ENCODE measurements at places on chromosomes 2 and 18. TPM values are rescaled to one million over a fixed set of nuclear protein-coding genes. Genes with fewer than 3 reads are reported as not detected.

DNA sequence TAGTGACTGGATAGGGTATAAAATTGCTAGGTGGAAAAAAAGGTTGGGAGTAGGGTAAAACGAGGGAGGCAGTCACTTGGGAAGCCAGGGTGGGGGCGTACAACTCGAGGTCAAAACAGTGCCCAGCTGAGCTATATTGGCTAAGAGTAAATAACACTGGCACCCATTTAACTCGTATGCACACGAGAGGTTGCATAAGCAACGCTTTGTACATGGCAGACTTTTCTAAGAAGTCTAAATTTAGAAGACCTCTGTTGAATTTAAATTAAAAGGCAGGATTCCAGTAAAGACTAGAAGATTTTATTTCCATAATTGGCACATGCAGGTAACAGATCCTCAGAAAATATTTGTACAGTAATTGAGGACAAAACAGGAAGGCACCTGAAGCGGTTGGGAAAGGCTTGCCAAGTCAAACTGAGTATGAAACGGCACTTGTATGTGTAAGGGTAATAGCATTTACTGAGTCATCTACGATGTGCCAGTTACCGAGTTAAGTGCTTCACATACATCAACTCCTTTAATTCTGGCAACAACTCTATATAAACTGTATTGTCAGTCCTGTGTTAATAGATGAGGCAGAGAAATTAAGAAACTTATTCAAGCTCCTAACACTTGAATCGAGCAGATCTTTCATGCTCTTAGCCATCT, 1.4 kb upstream of the MALT1 start:
- no peak for DNase-seq

The DLGAP1 gene
- total RNA-seq, result 0.16 TPM

DNA sequence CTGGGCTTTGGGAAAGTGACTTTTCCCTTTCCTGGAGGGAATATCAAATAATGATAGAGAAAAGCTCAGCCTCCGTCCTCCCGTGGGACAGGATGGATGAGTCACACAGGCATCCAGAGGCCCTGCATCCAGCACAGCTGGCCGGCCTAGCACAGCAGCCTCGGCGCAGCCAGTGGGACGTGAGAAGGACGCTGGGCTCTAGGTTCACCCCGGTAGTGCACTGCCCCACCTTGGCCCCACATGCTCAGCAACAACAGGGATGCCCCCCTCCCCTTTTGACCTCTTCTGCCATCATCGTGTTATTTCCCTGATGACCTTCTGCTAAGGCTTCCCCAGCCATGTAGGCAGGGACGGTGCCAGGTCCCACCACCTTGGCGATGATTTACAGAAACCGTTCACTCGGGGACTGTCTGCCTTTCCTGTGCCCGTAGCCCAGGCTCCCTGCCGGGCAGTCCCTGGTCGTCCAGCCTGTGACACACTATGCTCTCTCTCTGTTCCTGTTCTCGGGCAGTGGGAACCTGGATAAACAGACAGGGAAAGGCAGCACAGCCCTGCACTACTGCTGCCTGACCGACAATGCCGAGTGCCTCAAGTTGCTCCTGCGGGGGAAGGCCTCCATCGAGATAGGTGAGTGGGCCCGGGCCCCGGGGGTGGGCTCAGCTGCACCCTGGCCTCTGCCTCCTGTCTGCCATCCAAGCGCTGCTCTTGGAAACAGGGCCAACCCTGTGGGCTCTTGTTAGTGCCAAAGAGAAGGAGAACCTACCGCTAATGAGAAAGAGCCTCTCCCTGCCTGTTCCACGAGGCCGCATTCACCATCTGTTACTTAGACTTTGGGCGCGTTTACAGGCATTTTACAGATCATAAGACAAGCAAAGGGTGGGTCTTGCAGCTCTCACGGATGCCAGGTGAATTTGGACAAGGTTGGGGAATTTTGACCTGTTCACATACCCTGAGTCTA, 44.6 kb downstream of the ITGB1BP1 start:
- no peak for DNase-seq

- DNase-seq, result no peak
Observed at GRCh38 chr2:127161176-127162136, 54.5 kb upstream of the BIN1 start.

- DNase-seq, result no peak
Observed at GRCh38 chr2:187642498-187642897, 88.3 kb upstream of the TFPI start.

- DNase-seq, result no peak
Observed at GRCh38 chr2:45978302-45978859, 318.8 kb upstream of the EPAS1 start.

DNA sequence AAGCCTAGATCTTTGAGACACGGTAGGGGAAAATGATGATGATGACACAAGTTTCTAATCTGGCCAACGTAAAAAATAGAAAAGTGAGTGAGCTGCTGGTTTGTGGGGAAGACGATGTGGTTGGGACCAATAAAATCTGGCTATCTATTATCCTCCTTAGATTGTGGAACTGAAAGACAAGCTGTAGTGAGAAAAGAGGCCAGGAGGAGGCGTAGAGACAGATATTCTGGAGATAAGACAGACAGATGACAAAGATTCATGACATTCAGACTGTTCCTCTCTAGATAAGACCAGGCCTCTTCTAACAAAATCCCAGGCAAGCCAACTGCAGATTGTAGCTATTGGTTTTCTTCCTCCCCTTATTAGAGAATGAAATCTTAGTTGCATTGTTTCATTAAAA, 376.3 kb upstream of the UBE2E3 start:
- DNase-seq, result no peak

The GLI2 gene
- 0.30 TPM for total RNA-seq

DNA sequence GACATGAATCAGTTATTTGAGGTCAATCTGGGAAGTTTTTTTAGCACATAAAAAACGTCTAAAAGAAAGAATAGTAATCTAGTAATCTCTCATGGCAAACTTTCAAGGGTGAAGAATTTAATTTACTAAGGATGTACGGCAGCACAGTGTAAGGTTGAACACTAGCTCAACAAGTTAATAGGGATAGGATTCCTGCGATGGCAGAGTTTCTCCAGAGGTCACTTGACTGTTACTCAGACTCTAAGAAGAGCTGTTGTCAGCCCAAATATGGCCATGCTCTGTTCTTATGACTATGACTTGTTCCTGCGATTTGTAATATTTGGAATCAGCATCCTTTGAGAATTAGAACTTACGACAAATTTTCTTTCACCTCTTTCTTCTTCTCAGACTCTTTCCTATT, 553.3 kb upstream of the TNP1 start:
- DNase-seq, result no peak

DNA sequence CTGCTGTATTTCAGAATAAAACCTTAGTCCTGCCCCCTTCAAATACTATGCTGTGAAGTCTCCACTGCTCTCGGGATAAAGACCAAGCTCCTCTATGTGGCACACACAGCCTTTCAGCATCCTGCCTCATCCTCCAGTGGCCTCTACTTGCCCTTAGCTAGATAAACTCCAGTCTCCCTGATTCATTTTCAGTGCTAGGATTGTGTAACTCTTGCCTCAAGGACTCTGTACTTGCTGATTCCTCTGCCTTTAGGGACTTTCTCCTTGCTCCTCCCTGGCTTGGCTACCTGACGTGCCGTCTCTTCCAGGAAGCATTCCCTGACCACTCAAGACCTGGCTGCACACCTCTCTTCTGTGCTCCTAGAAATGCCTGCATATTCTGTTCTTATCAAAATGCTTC, 416.7 kb downstream of the MTX2 start:
- DNase-seq, result no peak

- no peak for DNase-seq
Observed at GRCh38 chr2:148305476-148305875, 284.6 kb downstream of the MBD5 start.

DNA sequence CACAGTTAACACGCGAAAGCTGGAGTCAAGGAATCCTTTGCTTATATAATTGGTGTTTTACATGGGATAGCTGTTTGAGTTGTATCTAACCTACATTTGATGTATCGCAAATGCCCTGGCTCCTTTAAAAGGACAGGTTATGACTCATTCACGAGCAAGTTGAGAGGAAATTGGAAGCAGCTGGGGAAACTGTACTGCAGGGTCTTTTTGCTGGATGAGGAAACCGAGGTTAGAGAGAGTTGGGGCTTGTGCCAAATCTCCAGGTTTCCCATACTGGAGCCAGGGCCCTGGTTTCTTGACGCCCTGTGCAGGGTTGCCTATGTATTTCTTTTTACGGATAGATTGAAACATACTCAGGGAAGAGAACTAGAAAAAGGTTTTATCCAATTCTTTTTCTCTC, 60.0 kb upstream of the SPTBN1 start:
- no peak for DNase-seq

- no peak for DNase-seq
Observed at GRCh38 chr18:46756559-46757201, at the start of gene ST8SIA5. ST8SIA5 (minus strand) TSS chr18:46757053; CDS start chr18:46756508, 545 bp downstream.

The DSG1 gene
- total RNA-seq, result not detected

- no peak for DNase-seq
Observed at GRCh38 chr18:78605255-78605654, 374.4 kb upstream of the SALL3 start.

The HOXD11 gene
- not detected for total RNA-seq

GRCh38 chr2:230819433-230819832, 45.3 kb upstream of the ITM2C start:
- no peak for DNase-seq

DNA sequence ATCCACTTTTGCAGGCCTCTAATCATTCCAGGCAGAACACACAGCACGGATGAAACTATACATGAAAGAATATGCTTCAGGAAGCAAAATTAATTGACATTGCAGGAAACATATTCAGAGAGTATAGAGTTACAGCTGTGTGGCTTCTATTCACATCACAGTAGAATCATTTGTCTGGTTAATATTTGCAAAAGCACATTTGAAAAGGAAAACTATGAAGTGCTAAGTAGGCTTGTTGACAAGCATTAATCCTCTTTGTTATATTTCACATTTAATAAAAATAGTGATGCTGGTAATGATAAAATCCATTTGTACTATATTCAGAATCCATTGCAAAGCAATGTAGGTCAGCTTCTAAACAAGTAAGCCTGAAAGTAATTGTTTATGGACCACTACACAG, 32.2 kb upstream of the PIK3C3 start:
- DNase-seq, result no peak

- no peak for DNase-seq
Observed at GRCh38 chr2:69618362-69618761, 25.2 kb downstream of the AAK1 start.

DNA sequence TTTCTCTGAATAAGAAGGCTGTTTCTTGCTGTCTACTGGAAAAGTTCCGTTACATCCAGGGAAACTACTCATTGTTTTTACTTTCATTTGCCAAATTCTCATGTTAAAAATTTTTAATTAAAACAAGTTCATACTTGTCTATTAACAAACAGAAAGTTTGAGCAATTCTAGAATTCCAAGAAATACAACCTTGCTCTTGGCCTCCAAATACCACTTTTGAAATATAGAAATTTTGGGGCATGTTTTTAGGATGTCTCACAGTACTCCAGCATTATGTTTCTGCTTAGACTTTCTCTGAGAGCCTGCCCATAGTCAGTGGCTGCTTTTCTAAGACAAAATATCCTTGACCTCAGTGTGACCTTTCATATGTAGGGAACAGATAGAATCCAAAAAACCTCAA, 228.7 kb upstream of the RND3 start:
- DNase-seq, result no peak

GRCh38 chr2:202072226-202072625, 829 bp upstream of the KIAA2012 start:
- no peak for DNase-seq

DNA sequence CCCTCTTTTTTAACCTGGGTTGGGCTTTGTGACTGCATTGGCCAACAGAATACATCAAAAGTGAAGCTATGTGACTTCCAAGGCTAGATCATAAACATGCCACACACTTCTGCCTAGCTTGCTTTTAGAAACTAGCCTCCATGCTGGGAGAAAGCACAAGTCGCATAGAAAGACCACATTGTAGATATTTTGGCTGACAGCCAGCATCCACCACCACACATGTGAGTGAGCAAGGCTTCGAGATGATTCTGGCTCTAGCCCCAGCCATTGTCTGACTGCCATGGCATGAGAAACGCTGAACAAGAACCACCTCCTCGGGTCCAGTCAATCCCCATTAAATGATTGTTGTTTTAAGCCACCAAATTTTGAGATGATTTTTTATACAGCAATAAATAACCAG, 66.8 kb upstream of the STPG4 start:
- no peak for DNase-seq

All from activated T-cell treated with anti-CD3 and anti-CD28 coated beads, Interleukin-2, amount 50 U/mL, for 4 hours (primary cell).